ENCODE measurements at places on chromosomes 3 and 15. TPM values are rescaled to one million over a fixed set of nuclear protein-coding genes. Genes with fewer than 3 reads are reported as not detected.
A peak's percentile ranks its signal among the peaks of the same experiment; 100 is the strongest.

- peak; percentile 20 for DNase-seq
These were observed 14.2 kb upstream of the COLQ start for GRCh38 chr3:15535732-15536131.

DNA sequence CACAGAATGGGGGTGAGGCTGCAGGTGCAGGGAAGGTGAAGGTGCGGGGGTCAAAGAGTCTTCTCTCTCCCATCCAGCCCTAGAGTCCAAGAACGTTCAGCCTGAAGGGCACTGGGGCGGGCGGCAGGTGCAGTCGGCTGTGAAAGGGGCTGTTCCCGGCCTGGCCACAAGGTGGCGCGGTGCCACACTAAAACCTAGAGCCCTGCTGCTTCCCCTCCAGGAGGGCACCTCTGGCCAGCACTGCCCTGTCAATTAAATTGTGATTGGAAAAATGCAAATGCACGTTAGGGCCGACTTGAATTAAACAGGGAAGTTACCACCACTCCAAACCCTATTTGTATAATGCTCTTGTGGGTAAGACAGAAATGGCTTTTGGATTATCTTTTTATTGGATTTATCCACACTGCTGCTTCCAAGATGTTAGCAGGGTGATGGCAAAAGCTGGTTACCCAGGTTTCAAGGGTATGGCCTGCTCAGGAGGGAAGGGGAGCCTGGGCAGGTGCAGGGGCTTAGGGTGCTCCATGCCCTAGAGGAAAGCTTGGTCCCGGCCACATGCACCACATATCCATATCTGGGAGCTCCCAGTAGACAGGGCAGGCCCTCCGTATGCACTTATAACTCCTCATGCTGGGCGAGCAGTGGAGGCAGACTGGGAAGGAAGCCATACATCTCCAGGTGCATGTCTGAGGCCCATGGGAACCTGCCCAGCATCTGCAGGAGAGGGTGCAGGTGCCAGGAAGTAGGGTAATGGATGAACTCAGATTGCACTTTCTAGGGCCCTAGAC, 119.8 kb downstream of the ADCY5 start:
- peak; percentile 21 for DNase-seq

- DNase-seq, result no peak
These were observed 8.2 kb upstream of the TIMMDC1 start for GRCh38 chr3:119490153-119490552.

DNA sequence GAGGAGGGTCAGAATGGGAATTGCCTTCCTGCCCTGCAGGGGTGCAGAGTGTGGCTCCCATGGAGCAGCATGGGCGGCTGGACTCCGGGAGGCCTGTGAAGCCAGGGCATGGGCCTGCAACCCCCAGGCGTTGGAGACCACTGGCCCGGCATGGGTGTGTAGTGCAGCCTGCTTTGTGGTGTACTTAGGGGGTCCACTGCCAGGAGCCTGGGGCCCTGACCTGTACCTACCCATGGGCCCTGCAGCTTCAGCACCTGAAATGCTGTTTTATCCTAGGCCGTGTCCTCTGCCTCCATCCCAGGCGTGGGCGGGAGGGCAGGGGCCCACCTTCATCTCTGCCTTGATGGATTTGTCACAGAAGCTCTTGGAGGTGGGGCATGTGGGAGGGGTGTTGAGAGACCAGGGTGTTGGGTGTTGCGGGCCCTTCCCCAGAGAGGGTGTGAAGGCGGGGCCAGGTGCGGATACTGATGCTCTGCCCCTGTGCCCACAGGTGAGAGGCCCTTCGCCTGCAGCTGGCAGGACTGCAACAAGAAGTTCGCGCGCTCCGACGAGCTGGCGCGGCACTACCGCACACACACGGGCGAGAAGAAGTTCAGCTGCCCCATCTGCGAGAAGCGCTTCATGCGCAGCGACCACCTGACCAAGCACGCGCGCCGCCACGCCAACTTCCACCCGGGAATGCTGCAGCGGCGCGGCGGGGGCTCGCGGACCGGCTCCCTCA, 45.0 kb downstream of the KLF13 start:
- DNase-seq, result no peak

- peak; percentile 79 for DNase-seq
These were observed 92.8 kb upstream of the DCBLD2 start for GRCh38 chr3:98994128-98994762.

GRCh38 chr15:52784799-52785671, 5.1 kb downstream of the ONECUT1 start:
- DNase-seq, result no peak

- peak; percentile 18 for DNase-seq
These were observed 65.4 kb upstream of the P2RY1 start for GRCh38 chr3:152769523-152769922.

Gene ACKR2
- total RNA-seq, result 2.9 TPM

Gene GOLGA8J
- 0.10 TPM for total RNA-seq

Gene IRAK2
- 13.7 TPM for total RNA-seq

Gene LYZL4
- not detected for total RNA-seq

Gene RARRES1
- total RNA-seq, result 7.8 TPM

Gene ZMYND10
- total RNA-seq, result 4.7 TPM

Gene CEMIP
- total RNA-seq, result 0.52 TPM

Gene EIF2A
- 148 TPM for total RNA-seq

Gene SNTN
- total RNA-seq, result not detected

Gene CPB1
- total RNA-seq, result not detected

All from renal cortical epithelial cell (primary cell).